Activated CD4-positive, alpha-beta memory T cell treated with anti-CD3 and anti-CD28 coated beads for 36 hours (primary cell): ENCODE measurements at places on chromosomes 3 and 15. TPM values are rescaled to one million over a fixed set of nuclear protein-coding genes. Genes with fewer than 3 reads are reported as not detected.

The EEFSEC gene
- total RNA-seq = 17.2 TPM

The ARPP19 gene
- total RNA-seq = 183 TPM

- no peak for DNase-seq
Measured at GRCh38 chr15:76815421-76815820, 89.7 kb downstream of the SCAPER start.

The MYO5C gene
- total RNA-seq = 0.27 TPM

- peak; percentile 37 for DNase-seq
Measured at GRCh38 chr15:65888981-65889380, 19.7 kb downstream of the RAB11A start.

The TMOD3 gene
- 56.9 TPM for total RNA-seq

- DNase-seq = no peak
Measured at GRCh38 chr3:173699353-173699752, 301.8 kb downstream of the NLGN1 start.

DNA sequence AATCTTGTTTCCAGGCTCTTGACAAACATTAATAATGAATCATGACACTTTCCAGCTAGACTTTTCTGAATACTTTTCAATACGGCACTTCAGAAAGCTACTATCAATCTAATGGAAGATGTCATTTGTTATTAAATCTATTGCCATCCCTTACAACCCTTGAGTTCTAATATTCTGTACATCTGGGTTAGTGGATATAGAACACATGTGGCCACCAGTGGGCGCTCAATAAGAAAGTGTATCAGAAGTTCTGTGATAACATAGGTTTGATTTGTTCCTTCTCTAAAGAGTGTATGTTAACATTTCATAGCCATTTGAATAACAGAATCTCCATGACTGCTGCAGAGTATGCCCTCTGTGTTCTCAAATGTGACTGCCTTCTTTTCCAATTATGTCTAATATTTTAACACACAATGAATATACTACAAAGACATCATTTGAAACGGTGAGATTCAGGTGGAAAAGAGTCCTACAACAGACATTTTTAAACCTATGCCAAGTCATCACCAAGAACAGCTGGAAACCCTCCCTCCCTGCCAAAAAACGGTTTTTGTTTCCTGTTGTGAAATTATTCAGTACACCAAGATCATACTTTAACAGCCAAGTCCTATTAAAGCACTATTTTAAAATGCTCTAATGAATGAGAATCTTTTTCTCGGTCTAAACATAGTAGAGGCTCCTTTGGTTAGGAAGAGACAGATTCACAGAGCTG, 22.2 kb downstream of the ALDH1A2 start:
- peak; percentile 49 for DNase-seq
